ENCODE measurements at places on chromosomes 13 and 19. TPM values are rescaled to one million over a fixed set of nuclear protein-coding genes. Genes with fewer than 3 reads are reported as not detected.

DNA sequence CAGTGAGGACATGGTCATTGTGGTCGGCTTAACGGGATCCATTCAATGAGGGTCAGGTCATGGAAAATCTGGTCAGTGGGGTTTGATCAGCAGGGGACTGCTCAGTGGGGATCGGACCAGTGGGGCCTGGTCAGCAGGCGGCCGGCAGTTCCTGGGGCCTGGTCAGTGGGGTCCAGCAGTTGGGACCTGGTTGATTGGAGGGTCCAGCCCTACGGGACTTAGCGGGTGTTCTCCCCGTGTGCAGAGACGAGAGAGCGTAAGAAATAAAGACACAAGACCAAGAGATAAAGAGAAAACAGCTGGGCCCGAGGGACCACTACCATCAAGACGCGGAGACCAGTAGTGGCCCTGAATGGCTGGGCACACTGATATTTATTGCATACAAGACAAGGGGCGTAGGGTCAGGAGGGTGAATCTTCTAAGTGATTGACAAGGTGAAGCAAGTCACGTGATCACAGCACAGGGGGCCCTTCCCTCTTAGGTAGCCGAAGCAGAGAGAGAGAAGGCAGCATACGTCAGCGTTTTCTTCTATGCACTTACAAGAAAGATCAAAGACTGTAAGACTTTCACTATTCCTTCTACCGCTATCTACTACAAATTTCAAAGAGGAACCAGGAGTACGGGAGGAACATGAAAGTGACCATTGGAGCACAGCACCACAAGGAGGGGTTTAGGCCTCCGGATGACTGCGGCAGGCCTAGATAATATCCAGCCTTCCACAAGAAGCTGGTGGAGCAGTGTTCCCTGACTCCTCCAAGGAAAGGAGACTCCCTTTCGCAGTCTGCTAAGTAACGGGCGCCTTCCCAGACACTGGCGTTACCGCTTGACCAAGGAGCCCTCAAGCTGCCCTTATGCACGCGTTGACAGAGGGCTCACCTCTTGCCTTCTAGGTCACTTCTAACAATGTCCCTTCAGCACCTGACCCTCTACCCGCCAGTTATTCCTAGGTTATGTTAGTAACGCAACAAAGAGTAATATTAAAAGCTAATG lies 62.1 kb upstream of the TPM4 start:
- no peak for DNase-seq

GRCh38 chr13:84865783-84866221 lies 933.4 kb downstream of the SLITRK6 start:
- DNase-seq = peak; percentile 10

DNA sequence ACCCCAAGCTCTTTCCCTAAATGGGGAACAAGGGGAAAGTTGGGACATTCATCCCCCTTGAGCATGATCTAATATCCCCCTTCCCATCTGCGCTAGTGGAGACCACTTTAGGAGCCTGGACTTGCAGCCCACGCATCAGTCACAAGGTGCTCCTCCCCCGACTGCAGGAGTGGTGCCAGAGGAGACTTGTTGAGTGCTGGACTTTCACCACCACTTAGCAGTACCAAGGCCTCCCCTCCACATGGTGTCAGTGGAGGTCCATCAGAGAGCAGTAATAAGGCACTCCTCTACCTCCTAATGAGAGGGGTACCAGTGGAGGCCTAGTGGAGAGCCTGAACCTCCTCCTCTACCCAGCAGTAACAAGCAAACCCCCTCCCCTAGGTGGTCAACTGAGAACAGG lies 22.5 kb downstream of the CAB39L start:
- no peak for DNase-seq

DNA sequence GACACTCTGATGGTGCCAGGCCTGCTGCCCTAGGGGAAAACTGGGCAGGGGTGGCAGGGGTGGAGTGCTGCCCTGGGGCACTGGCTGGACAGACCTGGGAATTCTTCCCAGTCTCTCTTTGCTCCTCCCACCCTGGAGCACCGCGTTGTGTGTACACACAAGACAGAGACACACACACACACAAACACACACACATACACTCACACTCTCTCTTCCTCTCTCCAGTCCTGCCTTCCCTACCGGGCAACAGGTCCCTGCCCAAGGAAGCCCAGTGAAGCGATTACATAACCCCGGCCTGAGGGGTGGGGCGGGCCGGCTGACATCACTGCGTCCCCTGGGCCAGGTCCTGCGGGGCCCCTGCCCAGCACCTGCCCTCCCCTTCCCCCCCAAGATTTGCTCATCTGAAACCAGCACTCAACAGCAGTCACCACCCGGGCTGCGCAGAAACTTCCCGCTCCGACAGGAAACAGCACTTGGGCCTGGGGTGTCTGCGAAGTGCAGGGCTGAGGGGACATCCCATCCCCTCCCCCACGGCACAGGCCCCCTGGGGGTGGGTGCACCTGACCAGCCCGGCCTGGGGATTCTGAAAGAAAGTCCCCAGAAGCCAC lies 1.2 kb downstream of the MKNK2 start:
- no peak for DNase-seq

GRCh38 chr13:92313382-92313781 lies 913.2 kb upstream of the GPC6 start:
- no peak for DNase-seq

DNA sequence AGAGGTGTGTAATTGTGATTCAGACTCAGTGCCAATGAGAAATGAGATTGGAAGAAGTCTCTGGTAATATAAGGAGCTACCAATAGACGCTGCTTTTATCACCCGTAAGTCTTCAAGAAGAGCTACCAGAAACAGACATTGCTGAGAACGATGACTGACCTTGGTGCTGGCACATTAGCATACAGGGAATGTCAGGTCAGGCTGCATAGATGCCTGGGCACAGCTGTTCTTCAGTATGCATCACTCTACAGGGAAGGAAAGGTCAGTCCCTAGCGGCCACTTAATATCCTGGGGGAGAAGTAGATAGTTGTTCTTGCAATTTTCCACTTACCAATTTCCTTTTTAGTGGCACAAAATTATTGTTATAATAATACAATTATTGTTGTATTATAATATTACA lies 380.4 kb downstream of the PCDH9 start:
- DNase-seq = no peak

GRCh38 chr13:100068133-100068931 lies 20.6 kb upstream of the PCCA start:
- no peak for DNase-seq

DNA sequence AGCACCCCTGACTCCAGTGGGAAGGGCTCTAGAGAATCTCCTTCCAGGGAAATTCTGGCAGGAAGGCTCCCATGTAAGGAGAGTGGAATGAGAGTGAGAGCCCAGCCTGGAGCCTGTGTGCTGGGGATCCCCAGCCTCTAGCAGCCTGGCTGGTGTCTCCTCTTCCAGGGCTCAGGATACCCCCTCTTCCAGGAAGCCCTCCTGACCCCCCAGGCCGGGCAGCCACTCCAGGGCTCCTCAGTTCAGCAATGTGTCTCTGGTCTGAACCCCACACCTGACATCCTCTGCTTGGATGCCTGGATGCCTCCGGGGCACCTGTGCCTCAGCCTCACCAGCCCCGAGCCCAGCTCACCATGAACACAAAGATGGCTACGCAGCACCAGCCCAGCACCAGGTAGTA lies 3.0 kb downstream of the C19orf33 start:
- DNase-seq = no peak

- no peak for DNase-seq
Measured at GRCh38 chr13:113553511-113554332, 30.8 kb upstream of the TFDP1 start.

DNA sequence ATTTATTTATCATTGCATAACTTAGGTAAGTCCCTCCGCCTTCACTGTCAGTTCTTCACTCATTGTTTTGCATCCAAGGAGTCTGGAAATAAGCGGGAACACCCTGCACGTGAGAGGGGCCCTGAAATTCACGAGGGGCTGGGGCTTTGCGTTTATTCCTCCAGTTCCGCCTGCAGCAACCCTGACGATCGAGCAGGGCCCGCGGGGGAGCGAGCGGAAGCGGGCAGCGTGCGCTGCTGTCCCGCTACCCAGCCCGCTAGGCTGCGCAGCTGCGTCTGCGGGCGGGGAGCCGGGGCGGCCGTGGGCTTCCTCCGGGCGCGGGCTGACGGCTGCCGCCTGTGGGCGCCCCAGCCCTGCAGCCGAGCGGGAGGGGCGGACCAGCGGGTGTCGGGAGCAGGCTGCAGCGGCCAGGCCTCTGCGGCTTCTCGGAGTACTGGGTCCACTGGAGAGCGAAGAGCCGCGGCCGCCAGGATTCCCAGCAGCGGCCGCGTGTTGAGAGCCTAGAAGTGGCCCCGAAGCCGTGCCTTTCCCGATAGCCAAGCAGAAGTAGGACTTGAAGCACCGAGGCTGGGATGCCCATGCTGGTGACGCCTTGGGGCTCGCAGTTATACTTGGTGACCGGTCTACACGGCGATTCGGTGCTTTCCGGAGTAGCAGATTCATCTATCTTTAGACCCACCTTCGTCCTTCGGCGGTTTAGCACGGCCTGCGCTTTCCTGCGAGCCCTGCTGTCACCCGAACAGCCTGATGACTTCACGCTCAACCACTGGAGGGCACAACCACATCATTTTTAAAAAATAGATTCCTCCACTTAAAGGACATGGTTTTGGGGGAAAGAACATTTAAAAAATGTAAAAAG lies 32.9 kb upstream of the SACS start:
- peak; percentile 41 for DNase-seq

- no peak for DNase-seq
Measured at GRCh38 chr13:97267418-97268059, 45.4 kb downstream of the MBNL2 start.

DNA sequence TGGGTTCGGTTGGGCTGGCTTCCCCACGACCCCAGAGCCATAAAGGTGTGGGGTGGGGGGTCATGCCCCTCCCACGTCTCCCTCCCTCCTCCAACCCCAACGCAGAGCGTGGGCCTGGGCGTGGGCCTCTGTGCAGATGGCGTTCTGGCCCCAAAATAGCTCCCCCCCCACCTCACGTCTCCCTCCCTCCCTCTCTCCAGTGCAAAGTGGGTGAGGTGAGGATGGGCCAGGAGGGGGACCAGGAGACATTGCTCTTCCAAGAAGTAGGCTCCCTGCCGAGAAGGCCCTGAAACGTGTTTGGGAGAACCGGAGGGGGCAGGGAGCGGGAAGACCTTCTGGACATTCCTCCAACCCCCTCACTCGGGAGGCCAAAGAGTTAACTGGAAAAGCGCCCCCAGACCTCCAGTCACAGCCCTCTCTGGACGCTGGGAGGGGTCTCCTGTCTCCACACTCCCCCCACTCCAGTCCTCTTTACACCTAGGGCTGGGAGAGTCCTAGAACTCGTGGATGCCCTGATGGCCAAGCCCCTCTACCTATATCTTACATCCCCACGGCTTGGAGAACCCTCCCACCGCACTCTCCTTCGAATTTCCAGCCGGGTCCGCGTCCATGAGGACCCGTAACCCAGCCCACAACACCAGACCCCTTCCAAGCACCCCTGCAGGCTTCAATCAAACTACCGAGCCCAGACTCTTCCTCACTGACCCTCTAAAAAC lies 855 bp downstream of the UNC13A start:
- peak; percentile 52 for DNase-seq

The SIGLEC5 gene
- polyA plus RNA-seq = not detected

The ITM2B gene
- polyA plus RNA-seq = 115 TPM

The LIN37 gene
- 22.0 TPM for polyA plus RNA-seq

The SCN1B gene
- polyA plus RNA-seq = 11.4 TPM

The NDUFS7 gene
- 68.9 TPM for polyA plus RNA-seq

The GPC6 gene
- polyA plus RNA-seq = 6.6 TPM

The IGFL4 gene
- 2.8 TPM for polyA plus RNA-seq

The ZNF506 gene
- polyA plus RNA-seq = 0.32 TPM

Measured in A549 (cell line).